ENCODE measurements at places on chromosomes 5 and 9.

DNA sequence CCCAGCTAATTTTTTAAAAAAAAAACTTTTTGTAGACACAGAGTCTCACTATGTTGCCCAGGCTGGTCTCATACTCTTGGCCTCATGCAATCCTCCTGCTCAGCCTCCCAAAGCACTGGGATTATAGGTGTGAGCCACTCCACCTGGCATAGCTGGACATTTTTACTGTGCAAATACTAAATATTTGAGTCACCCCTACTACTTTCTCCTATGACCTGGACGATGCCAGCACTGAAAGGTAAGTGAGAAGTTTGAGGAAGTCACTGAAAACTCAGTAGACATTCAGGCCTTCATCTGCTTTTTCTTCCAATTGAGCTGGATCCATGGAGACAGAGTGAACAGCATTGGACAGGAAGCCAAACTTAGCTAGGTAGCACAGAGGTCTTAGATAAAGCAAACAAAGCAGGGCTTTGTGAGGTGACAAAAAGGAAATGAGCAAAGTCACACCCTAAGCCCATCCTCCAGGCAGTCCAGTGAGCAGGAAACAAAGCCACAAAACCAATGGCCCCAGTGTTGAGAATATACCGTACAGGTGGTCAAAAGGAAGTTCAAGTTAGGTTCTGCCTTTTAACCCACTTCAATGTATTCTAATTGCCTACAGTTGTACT is 192.6 kb upstream of the RASA1 start:
- peak; percentile 90 for DNase-seq

DNA sequence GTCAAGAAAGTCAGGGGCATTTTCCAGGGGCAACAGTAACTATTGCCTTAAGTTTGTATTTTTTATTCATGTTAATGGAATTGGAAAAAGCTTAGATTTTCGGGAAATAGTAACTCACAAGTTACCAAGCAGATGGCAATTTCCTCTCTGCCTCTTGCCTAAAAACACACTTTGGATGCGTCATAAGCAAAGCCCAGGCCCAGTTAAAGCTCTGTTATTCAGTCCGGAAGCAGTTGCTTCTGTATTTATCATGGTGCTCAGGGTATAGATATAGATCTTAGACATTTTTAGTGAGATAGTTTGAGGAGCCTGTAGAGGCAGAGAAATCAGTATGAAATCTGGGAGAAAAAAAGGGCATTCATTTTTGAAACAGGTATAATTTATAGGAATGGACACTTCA is 260.3 kb upstream of the TNC start:
- no peak for DNase-seq

- DNase-seq: no peak
Observed at GRCh38 chr5:37926732-37927131, 86.9 kb upstream of the GDNF start.

GRCh38 chr9:694092-694402 is 147.4 kb upstream of the DMRT1 start:
- no peak for DNase-seq

DNA sequence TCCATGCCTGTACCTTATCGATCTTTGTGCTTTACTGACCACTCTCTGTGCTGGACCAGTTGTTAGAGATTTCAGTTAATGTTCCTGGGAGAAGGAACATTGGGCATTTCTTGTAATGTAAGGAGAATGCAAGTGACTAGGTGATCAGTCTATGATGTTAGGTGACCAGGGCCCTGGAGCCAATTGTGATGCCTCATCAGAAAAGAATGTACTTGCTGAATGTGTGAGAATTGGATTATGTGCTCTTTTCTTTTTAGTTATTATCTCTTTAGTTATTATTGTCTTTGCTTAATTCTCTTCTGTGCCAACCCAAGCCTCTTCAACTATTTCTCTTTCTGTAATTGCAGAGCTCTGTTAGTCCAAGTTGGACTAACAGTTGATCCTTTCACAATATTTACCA is 92.9 kb downstream of the LRRC70 start:
- no peak for DNase-seq

DNA sequence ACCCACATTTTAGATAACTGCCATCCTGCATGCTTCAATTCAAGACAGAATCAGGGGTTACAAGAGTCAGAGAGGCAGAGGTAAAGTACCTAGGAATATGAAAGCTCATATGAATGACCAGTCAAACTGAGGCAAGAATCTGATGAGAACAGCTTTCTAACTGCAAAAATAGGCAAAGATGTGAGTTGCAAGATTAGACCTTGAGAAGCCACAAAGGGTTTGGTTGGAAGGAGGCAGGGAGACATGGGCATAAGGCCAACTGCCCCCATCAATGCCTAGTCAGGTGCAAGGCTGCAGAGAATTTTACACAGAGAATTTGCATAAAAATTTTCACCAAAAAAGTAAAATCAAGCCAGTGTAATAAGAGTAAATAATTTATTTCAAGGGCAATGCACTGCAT is 12.8 kb downstream of the FAM114A2 start:
- no peak for DNase-seq

DNA sequence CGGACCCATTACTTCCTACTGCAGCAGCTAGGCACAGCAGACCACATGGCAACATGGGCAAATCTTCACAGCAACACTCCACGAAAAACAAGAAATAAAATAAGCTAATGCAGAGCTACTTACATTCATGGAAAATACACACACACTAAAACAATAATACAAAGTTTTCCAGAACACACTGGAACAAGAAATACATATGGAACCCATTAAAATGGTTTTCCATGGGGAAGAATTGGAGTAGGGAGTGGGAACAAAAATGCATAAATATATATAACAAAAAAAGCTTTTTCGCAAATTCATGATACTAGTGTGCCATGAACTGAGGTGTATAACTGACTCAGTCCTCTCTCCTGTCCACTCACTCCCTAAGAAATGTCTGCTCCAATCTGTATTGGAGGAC is 8.3 kb downstream of the ADAMTS12 start:
- DNase-seq: no peak
